ENCODE measurements at places on chromosomes 4 and X.

- no peak for DNase-seq
These were observed 60.0 kb downstream of the SYNPO2 start for GRCh38 chr4:118948545-118949144.

- DNase-seq, result no peak
These were observed 38.6 kb downstream of the LNX1 start for GRCh38 chr4:53552711-53553110.

- DNase-seq, result no peak
These were observed 167.4 kb downstream of the GABRB1 start for GRCh38 chr4:47198791-47199190.

DNA sequence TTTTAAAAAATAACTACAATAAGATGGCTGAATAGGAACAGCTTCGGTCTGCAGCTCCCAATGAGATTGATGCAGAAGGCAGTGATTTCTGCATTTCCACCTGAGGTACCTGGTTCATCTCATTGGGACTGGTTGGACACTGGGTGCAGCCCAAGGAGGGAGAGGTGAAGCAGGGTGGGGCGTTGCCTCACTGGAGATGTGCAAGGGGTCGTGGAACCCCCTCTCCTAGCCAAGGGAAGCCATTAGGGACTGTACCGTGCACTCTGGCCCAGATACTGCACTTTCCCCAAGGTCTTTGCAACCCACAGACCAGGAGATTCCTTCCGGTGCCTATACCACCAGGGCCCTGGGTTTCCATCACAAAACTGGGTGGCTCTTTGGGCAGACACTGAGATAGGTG is 640.1 kb downstream of the IQCM start:
- DNase-seq, result no peak

GRCh38 chrX:850471-850916 is 219.9 kb downstream of the SHOX start:
- no peak for DNase-seq

DNA sequence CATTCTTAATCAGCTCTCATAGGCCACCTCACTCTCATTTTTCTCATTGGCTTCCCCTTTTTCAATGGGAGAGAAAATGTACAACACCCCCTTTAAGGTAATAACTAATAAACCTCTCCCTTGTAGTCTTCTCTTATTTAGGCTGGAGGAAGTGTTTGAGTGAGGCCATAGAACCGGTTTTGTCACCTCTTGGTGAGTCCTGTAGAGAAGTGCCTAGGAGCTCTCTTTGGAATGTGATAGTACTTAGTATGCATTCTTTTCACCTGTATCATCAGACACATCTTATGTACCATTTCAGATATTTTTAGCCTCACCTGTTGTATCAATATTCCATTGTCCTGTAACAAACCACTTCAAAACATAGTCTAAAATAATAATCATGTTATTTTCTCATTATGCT is 3.5 kb upstream of the TAB3 start:
- DNase-seq, result no peak

- DNase-seq, result no peak
These were observed 11.5 kb downstream of the HNRNPH2 start for GRCh38 chrX:101419489-101419888.

Data from frontal cortex (tissue), 4 donors.